ENCODE measurements at places on chromosomes 16 and 17. TPM values are rescaled to one million over a fixed set of nuclear protein-coding genes. Genes with fewer than 3 reads are reported as not detected.

CHST5 gene
- total RNA-seq = 0.25 TPM

AKTIP gene
- total RNA-seq = 27.8 TPM

FAM234A gene
- 131 TPM for total RNA-seq

TMEM95 gene
- total RNA-seq = 0.50 TPM

CMTM2 gene
- 0.65 TPM for total RNA-seq

TSNAXIP1 gene
- 2.2 TPM for total RNA-seq

TBC1D3 gene
- not detected for total RNA-seq

DNA sequence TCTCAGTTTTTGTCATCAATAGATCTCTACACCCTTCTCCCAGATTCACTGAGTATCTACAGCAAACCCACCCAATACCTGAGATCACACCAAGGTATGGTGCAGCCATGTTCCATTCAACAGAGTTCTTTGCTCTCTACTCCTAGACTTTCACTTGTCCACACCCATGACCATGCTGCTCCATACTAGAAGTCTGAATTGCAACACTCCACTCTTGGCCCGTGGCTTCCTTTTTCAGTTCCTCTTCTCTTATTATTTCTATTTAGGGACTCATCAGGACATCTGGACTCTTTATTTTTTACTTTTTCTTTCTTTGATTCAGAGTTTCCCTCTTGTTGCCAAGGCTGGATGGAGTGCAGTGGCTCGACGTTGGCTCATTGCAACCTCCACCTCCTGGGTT, 37.1 kb downstream of the YWHAE start:
- DNase-seq = no peak

DNA sequence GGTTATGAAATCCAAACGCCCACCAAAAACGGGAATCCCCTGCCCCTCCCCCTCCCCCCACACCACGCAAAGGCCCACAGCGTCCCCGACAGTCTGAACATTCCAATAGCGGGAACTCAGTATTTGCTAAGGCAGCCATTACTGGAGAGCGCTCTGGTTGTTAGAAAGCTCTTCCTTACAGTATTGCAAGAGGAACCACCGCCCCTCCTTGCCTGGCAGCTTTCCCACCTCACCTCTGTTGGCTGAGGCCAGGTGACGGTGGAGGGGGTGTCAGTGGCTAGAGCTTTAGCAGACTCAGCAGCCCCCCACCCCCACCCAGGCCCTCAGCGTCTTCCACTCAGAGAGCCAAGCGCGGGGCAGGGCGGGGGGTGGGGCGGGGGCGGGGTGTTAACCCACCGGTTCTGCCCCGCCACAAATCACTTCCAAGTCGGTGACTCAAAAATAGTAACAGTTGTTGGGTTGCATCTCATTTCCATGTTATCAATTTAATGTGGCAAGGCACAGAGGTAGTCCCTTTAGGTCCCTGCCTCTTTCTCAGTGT, 2.2 kb upstream of the PLEKHH3 start:
- DNase-seq = peak; percentile 71

GRCh38 chr16:52671590-52671989, 124.6 kb upstream of the TOX3 start:
- DNase-seq = no peak

DNA sequence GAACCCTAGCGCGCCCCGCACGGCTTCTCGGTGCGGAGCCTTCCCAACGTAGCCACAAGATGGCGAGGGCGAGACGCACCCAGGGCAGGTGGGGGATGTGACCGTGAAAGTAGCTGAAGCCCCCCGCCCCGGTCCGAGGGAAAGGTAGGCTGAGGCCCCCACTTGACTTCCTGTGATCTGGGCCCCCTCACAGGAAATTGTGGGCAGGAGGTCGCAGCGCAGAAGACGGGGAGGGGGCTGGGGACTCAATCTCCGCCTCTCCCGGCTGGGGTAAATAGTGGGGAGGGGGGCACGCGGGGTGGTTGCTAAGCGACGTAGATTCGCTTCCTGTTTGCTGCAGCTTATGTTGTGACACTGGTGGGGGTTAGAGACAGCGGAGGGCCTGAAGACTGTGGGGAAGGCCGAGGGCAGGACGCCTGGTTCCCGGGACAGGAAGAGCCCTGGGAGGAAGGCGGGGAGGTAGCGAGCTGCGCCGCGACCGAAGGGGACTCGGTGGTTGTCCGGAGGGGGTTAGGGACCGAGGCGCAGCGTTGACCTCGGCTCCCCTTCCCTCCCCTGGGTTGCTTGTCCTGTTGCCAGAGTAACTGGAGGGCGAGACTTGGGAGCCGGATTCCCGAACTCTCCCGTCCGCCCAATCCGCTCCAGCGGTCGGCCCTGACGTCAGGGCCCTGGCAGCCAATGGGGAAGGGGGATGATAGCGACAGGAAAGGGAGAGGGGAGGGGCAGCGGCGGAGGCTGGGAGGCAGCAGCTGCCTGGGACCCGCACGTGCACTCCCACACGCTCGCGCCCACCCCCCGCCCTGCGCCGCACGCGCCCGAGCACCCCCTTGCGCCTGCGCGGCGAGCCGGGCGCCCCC, 1.2 kb downstream of the KDM6B start:
- peak; percentile 96 for DNase-seq

GRCh38 chr16:81165411-81166097, 69.4 kb upstream of the GCSH start:
- no peak for DNase-seq
